M059J (cell line): ENCODE measurements at places on chromosomes 3 and 15. TPM values are rescaled to one million over a fixed set of nuclear protein-coding genes. Genes with fewer than 3 reads are reported as not detected.
A peak's percentile ranks its signal among the peaks of the same experiment; 100 is the strongest.

DNA sequence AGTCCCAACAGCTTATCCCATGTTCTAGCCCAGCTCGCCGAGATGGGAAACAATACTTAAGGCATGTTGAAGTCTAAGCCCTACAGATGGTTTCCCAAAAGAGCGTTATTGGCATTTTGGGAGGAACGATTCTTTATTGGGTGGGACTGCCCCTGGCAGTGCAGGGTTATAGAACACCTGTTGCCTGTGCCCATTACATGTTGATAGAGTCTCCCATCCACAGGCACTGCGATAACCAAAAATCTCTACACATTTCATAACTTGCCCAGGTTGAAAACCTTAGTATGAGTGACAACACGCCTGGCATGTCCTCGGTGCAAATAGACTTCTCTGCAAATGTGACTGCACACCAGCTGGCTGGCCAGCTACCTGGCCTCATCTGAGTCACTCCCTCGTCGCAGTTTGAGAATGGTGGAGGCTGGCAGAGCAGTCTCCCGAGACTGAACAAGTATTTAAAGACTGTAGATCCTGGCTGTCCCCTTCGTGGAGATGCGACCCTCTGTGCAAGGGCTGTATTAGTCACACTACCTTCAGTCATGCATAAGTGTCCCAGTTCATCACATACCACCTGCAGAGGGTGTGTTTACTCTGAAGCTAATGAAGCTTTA is 18.7 kb downstream of the ZNF80 start:
- DNase-seq = no peak

- DNase-seq = peak; percentile 18
Measured at GRCh38 chr3:119965692-119966091, 128.6 kb downstream of the GSK3B start.

GRCh38 chr3:125381743-125382142 is 6.6 kb upstream of the ZNF148 start:
- DNase-seq = peak; percentile 69

DNA sequence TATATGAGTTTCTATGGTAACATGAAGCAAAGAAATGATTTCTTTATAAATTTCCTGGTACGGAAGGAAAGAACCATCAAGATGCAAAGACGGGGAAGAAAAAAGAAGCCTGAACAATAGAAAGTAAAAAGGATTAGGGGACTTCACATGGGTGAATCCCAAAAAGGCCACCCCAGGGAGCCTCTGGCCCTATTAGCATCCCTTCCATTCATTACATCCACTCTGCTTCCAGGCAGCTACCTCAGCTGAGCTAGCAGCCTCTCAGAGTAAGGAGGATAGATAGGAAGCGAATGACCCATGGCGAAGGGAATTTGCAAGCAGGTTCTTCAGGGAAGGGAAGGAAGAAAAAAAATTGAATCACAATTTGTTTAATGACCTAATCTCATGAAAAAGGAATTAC is 81.6 kb downstream of the GABRB3 start:
- no peak for DNase-seq

DNA sequence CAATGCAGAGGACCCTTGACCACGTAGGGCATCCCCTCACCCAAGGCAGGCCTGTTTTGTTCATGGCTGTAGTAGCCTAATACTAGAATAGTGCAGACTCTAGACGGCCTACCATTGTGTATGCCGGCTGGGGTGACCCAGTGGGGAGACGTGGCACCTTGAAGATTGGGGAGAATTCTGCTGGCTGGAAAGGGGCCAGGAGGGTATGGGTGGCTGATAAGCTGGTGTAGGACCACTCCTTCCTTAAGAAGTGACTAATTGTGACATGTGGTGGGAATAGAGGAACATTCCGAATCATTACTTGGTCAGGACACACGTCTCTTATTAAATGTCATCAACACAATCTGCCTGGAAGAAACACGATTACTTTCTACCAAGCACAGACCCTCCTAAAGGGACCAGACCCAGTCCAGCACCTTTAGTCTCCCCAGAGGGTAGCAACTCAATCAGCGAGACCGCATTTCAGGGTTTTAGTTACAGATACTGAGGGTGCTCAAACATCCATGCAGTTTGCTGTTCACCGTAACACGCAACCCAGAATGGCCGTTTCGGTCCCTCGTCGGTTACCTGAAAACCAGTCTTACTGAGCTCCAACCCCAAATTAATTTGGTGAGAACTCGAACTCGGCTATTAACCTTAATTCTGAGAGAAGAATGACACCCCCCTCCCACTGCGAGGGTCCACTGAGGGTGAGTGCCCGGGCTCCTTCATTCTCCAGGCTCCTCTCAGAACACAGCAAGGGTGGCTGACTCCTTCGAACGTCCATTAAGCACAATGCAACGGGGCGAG is 1.6 kb upstream of the KLF13 start:
- DNase-seq = no peak

DNA sequence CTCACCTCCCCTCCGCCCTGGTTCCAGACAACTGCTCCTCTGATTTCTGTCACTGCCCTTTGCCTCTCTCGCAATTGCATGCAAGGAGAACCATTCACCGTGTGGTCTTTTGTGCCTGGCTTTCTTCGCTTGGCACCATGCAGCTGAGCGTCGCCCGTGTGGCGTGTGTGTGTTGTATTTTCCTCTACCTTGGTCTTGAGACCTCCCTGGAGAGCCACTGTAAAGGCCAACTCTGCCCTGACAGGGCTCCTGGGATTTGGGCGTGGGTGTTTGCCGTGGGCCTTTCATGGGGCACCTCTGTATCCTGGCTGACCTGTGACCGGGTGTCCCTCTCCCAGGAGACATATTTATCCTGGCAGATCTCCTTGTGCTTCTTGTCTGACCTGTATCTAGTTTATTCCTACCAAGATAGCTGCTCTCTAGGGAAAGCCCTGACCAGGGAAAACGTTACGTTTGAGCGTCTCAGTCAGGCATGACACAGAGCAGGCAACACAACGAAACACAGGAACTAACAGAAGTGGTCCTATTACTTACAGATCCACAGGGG is 2.0 kb upstream of the PIGZ start:
- no peak for DNase-seq

- DNase-seq = no peak
Measured at GRCh38 chr3:72538070-72538745, 310.0 kb downstream of the SHQ1 start.

DNA sequence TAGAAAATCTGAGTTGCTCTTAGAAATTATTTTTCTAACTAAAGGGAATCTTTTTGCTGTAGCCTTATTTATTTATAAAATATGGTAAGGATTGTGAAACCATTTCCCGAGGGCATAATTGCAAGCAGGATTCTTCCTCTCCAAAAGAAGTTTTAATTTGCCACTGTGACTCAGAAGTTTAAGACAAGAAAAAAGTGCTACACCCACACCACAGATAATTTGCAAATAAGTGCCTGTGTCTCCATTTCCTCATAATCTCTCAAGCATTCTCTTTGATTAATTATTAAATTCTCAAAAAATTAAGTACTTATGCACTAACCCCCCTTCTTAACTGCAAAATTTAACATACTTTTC is 43.6 kb downstream of the RASA2 start:
- DNase-seq = peak; percentile 89

- no peak for DNase-seq
Measured at GRCh38 chr15:92711457-92711831, 55.9 kb upstream of the FAM174B start.

- no peak for DNase-seq
Measured at GRCh38 chr3:24263069-24263668, 231.5 kb downstream of the THRB start.

- DNase-seq = no peak
Measured at GRCh38 chr3:16927485-16927884, 42.7 kb downstream of the PLCL2 start.

GRCh38 chr3:143471705-143472104 is 352.1 kb downstream of the CHST2 start:
- DNase-seq = no peak

- DNase-seq = no peak
Measured at GRCh38 chr3:155608228-155608920, 136.5 kb downstream of the PLCH1 start.

DNA sequence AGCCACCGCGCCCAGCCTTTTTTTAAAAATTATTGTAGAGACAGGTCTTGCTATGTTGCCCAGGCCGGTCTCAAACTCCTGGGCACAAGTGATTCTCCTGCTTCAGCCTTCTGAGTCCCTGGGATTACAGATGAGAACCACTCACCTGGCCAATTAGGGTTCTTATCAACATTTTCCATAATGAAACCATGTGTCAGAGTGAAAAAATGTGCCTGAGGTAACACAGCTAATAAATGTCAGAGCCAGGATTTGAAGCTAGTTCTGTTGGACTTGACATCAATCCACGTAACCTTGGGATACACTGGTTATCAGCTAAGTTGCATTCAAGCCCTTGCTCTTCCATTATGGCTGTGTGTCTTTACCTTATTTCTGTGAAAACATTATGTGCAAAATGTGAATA is 29.1 kb downstream of the CHST14 start:
- DNase-seq = peak; percentile 53

- no peak for DNase-seq
Measured at GRCh38 chr3:197022405-197023231, 7.0 kb downstream of the MELTF start.

DNA sequence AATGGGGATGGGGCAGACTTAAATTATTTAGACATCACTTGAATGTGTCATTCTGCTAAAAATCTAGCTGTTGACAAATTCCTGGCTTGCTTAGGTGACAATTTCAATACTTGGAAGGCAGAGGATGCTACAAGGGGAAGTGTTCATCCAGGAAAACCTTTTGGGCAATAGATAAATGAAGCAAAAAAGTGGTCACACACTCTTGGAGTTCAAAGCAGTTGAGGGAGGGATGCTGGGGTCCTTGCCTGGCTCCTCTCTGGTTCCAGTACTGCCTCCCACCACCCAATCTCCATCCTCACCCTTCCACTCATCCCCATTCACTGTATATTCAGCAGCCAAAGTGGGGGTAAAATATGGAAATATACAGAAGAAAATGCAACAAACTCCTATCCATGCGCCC is 52.6 kb upstream of the FRMD4B start:
- no peak for DNase-seq

- DNase-seq = peak; percentile 99
Measured at GRCh38 chr3:41961751-41962679, at the start of gene ULK4. TSS of gene ULK4 (minus strand) at chr3:41962103. CDS start at chr3:41954759, 7,344 bp downstream.

DNA sequence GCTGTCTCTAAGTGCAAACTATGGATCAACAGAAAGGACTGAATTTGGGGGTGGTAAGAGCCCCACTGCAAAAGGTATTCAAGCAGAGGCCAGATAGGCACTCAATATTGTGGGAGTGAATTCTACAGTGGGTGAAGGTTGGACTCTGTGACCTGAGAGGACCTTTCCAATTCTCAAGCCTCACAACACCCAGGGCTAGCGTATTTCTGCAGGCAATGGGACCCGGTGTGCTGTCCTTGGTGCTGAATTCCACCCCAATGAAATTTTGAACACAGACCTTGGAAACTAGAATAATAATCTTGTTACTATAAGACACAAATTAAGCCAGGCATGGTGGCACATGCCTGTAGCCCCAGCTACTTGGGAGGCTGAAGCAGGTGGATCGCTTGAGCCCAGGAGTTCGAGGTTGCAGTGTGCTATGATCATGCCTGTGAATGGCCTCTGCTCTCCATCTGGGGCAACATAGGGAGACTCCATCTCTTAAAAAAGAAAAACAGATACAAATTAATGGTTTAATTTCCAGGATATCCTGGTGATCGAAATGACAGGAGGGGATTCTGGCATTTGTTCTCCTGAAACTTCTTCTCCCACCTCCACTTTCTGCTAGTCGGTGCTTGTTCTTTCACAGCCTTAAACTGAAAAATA is 135.4 kb downstream of the RAB11A start:
- peak; percentile 21 for DNase-seq

DNA sequence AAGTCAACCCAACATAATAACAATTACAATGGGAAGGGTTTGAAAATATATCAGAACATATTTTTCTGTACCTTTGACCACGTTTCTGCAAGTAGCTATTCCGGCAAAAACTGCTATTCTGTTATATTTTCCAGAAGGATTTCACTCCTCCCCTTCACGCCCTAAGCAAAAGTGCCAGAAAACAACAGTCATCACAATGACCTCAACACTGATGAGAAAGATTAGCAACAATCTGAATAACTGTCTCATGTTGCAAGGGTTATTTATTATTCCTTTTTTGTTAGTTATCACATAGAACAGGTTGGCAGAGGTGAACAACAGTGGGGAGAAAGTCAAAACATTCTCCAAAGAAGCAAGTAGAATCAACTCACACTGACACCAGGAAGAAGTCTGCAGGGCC is 269.4 kb upstream of the ARRDC4 start:
- DNase-seq = no peak

GRCh38 chr3:195366200-195366925 is 76.5 kb downstream of the ACAP2 start:
- DNase-seq = no peak

GRCh38 chr15:99137877-99138276 is 33.0 kb downstream of the SYNM start:
- DNase-seq = no peak

GOLGA8J gene
- 0.34 TPM in 1 of 2 replicates, not detected in the other for total RNA-seq

SLC2A2 gene
- 0.12 and 0.32 TPM in 2 replicates for total RNA-seq

KLF13 gene
- total RNA-seq = 7.3 and 16.8 TPM in 2 replicates

HCLS1 gene
- total RNA-seq = 0.81 TPM in 1 of 2 replicates, not detected in the other

HRG gene
- not detected in 2 replicates for total RNA-seq

BTLA gene
- not detected in 2 replicates for total RNA-seq

IL17RB gene
- 0.25 TPM in 1 of 2 replicates, not detected in the other for total RNA-seq

ULK4 gene
- total RNA-seq = 8.4 and 9.1 TPM in 2 replicates

PLCL2 gene
- total RNA-seq = 0.71 TPM in 2 replicates

CYP8B1 gene
- not detected in 2 replicates for total RNA-seq

ZDHHC3 gene
- total RNA-seq = 56.7 and 58.1 TPM in 2 replicates
